T follicular helper cell (primary cell): ENCODE measurements at places on chromosomes 12 and 14.

GRCh38 chr14:67529947-67530935 lies 2.8 kb upstream of the PLEKHH1 start:
- no peak for DNase-seq

DNA sequence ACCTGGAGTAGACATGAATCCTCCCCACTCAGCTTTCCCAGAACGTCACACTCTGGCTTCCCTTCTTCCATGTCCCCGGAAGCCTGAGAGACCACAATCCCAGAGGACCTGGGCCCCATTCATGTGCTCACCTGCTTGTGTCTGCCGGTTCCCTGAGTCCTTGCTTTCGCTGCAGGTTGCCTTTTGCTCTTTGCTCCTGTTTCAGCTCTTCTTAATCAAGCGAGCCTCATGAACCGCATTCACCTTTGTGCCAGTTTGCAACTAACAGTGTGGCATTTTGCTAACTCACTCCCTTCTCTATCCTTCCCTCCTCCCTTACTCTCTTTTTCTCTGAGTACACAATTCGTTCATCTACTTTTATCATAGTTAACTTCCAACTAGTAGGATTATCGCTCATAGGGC lies 23.1 kb downstream of the ENTPD5 start:
- no peak for DNase-seq

DNA sequence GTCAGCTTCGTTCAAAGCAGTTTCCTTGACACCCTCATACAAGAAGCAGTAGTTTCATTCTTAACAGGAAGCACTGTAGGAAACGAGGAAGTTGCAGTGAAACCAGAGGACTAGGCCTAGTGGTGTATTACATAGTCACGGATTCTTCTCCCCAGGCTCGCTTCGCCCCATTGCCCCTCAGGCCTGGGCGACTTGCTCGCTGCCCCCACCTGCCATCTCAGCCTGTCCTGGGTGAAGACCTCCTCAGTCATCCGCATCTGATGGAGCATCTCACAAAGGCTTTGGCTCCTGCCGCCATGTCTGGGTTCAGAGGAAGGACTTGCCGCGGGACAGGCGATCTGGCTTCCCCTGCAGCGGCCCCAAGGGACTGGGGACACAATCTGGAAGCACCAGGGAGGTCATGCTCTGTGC lies 93.5 kb downstream of the LMNTD1 start:
- no peak for DNase-seq

GRCh38 chr12:57545809-57546437 lies 1.1 kb downstream of the DCTN2 start:
- no peak for DNase-seq
